ENCODE measurements at places on chromosomes 2 and 18.
A peak's percentile ranks its signal among the peaks of the same experiment; 100 is the strongest.

- DNase-seq, result no peak
Measured at GRCh38 chr2:3500326-3500899, 18.9 kb downstream of the ADI1 start.

- peak; percentile 52 for DNase-seq
Measured at GRCh38 chr2:235666213-235666781, 172.5 kb downstream of the AGAP1 start.

- DNase-seq, result no peak
Measured at GRCh38 chr2:225182126-225182525, 139.9 kb upstream of the DOCK10 start.

GRCh38 chr18:67043276-67043675 lies 439.4 kb upstream of the CDH19 start:
- DNase-seq, result no peak

DNA sequence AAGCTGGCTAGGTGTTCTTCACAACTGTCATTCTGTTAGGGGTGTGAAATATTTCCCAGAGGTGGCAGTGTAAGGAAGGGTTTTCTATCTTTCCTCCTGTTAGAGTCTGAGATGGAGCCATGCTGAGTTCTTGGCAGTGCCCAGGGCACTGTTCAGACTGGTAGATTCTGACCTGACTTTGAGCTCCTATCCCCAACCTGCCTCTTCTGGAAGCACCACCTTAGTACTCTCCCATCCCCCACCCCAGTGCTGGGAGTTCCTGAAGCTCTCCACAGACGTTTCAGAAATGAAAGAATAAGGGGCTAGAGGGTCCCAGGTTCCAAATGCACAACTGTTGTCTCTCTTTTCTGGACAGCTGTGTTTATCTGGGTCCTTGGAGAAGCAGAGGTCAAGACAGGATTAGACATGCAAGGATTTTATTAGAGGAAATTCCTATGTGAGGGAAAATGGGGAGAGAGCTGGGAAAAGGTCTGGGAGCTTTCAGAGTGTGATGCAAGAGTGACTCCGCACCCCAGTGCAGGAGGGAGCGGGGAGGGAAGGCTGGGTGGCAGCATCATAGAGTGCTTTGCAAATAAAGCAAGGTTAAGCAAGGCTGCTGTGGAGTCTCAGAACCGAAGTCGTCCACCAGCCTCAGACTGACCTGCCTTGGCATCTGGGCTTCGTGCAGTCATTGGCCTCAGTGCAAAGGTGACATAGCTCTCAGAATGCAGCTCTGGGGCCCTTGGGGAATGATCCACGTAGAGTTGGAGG lies 75.5 kb downstream of the SLC4A3 start:
- no peak for DNase-seq

DNA sequence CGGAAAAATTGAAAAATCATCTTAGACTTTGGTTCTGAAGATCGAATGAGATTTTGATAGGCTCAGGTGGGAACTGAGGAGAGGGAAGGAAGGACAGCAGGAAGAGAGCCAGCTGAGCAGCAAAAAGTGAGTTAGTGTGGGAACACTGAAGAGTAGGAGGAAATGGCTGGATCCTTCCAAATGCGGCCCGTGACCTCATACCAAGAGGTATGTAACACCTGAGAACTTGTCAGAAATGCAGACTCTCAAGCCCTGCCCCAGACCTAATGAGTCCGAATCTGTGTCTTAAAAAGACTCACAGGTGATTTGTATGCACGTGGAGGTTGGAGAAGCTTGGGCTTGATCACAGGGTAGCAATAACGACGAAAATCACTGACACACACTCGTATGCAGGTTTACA lies 42.0 kb downstream of the COL4A3 start:
- DNase-seq, result no peak

DNA sequence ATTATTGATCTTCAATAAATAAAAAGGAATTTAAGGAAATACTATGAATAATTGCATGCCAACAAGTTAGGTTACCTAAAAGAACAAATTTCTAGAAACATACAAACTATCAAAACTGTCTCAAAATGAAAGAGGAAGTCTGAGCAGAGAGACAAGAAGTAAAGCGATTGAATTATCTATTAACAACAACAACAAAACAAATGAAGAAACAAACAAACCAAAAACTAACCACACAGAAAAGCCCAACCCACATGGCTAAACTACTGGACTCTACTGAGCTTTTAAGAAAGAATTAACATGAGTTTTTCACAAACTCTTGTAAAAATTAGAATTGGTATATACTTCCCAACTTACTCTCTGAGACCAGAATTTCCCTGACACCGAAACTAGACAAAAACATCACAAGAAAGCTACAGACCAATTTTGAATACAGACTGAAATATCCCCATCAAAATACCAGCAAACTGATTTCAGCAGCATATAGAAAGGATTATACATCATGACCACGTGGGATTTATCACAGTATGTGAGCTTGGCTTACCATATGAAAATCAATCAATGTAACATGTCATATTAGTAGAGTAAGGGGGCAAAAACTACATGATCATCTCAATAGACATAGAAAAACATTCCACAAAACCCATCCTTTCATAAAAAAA lies 16.6 kb upstream of the GALNT1 start:
- DNase-seq, result no peak

DNA sequence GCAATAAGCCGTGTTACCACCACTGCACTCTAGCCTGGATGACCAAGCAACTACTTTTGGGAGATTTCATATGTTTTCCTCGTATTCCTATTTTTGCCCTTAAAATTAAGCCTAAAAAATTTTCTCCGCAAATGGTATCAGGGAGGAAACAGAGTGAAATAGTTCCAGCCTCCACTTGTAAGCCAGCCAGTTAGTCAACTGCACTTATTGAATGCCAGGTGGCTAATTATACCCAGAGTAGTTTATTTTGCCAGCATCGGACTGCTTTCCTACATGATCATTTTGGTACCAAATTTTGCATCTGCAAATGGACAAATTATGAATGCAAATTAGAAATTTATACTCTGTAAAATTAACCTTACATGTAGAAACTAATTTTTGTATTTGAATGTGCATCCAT lies 90.2 kb upstream of the ARHGAP28 start:
- no peak for DNase-seq

- DNase-seq, result no peak
Measured at GRCh38 chr2:219706823-219707281, 79.4 kb downstream of the SLC4A3 start.

- no peak for DNase-seq
Measured at GRCh38 chr18:36446059-36446458, 148.5 kb downstream of the FHOD3 start.

DNA sequence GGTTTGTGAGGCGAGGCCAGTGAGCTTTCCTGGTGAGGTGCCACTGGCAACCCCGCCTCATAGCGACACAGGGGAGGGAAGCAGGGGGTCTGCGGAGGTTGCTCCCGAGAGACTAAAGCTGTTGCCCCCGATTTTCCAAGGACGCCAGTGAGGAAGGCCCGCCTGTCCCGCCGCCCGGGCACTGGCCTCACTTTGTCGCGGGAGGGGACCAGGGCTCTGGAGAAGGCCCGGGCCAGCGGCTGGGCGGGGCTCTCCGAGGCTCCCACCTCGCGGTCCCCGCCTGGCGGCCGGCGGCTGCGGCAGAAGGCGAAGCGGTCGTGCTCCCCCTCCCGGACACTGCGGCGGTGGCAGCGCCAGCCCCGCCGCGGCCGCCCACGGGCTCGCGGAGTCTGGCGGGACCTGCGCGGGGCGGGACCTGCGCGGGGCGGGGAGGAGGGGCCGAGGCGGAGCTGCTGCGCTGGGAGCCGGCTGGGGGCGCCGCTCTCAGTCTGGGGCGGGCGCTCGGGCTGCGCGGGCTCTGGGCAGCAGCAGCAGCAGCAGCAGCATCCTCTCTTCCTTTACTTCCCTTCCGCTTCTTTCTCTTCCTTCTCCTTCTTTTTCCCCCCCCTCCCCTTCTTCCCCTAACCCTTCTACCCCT lies at the start of gene MAP2:
TSS of gene MAP2 (plus strand) at position 486 of the 637 bp plus-strand sequence. CDS start 229,124 bp downstream, outside the sequence.
- no peak for DNase-seq

DNA sequence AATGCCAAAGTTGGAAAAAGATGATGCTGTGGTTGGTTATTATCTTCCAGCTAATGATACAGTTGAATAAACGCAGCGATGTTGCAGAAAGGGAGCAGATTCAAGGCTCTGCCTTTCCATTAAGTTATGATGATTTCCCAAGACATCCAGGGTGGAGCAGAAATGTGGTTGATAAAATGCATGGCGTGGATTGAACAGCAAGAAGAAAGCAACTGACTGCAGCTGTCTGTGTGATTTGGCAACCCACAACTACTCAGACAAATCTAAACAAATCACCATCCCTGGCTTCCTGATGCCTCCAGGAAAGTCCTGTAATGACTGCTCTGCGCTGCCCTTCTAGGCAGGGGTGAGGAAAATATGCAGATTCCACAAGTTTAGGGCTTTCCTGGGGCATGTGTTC lies 166.3 kb downstream of the NRP2 start:
- no peak for DNase-seq

DNA sequence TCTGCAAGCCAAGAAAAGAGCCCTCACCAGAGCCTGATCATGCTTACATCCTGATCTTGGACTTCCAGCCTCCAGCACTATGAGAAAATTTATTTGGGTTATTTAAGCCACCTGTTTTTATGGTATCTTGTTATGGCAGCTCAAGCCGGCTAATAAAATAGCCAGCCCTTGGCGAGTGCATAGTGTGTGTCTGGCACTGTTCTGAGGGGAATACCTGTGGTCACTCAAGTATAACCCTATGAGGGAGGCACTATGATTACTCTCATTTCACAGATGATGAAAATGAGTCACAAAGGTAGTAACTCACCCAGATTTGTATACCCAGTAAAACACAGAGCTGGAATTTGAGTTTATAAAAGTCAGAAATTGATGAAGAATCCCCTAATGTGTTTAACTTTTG lies 556.9 kb upstream of the SETBP1 start:
- no peak for DNase-seq

GRCh38 chr2:105655244-105655643 lies 89.5 kb upstream of the NCK2 start:
- no peak for DNase-seq

GRCh38 chr2:75454241-75454620 lies 106.5 kb downstream of the EVA1A start:
- no peak for DNase-seq

DNA sequence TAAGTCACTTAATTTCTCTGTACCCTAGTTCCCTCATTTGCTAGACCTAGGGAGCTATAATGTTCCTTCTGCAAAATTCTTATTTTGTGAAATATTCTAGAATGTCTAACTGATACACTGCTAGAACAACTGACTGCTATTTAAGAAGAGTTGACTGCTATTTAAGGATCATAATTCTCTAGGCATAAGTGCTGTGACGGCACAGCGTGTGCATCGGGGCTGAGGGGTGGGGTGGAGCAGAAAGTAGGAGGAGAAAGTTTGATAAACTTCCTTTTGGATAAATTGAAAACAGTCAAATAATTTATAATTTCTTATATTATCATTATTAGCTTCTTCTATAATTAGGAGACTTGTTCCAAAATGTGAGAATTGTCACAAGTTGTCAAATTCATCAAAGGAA lies 10.4 kb upstream of the ACTR3 start:
- no peak for DNase-seq

DNA sequence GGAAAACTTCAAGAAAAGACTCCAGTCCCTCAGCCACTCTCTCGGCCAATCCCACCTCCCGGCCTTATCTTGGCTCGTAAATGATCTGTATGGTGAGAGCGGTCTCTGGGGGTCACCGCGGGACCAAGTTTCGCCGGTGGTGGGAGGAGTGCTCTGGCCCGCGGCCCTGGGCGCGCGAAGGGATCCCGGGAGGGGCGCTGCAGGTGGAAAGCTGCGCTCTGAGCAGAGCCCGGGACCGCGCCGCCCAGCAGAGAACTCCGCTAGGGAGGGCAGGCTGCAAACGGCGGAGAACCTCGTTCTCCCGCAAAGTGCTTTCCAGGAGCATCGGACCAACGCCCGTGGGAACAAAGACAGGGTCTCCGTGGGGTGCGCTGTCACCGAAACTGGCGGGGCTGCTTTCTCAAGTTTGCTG lies 622 bp downstream of the LRP2 start:
- DNase-seq, result no peak

GRCh38 chr2:229244975-229245374 lies 26.1 kb downstream of the PID1 start:
- no peak for DNase-seq

DNA sequence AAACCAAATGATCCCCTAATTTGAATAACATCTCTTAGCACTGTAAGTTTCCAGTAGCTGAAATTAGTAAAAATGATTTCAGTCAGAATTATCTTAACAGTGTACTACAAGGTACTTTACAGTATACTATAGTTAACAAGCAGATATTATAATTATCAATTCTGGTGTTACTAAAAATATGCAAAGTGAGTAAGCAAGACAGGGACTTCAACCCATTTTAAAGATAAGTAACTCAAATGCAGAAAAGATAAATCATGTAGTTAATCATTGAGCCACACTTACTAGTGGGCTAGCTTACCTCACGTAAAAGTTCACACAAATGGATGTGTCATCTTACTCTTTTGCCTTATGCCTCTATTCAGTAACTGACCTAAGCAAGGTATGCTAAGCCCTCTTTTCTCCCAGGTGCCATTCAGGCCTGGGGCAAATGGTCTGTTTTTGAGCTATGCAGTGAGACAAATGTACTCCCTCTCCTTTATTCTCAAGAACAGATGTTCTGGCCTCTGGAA lies 101.0 kb downstream of the NBAS start:
- no peak for DNase-seq

DNA sequence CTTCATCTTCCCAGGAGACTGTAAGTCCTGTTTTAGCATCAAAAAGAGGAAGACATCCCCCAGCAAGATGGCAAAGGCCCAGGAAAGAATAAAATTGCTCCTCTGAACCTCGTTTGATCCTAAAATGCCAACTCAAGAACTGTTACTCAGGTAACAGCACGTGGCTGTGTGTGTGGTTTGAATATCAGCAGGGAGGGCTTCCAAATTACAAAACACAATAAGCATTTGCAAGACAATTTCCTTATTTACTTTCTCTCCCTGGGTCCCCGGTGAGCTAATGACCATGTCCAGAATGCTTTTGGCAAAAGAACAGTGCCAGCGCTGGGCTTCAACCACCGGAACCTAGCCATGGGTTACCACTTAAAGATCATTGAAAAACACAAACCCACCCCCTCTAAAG lies 163.6 kb downstream of the C1D start:
- DNase-seq, result no peak

- DNase-seq, result no peak
Measured at GRCh38 chr2:36812196-36812595, 115.7 kb downstream of the VIT start.

- no peak for DNase-seq
Measured at GRCh38 chr2:119735565-119735964, 24.2 kb upstream of the PTPN4 start.
